ENCODE measurements at places on chromosomes 1 and 21. TPM values are rescaled to one million over a fixed set of nuclear protein-coding genes. Genes with fewer than 3 reads are reported as not detected.

EPHA10 gene
- total RNA-seq, result 0.31 TPM

CYP4A22 gene
- total RNA-seq, result not detected

FCAMR gene
- not detected for total RNA-seq

C1orf94 gene
- total RNA-seq, result 0.70 TPM

BRDT gene
- not detected for total RNA-seq

APOBEC4 gene
- total RNA-seq, result not detected

SLC26A9 gene
- not detected for total RNA-seq

SRSF11 gene
- total RNA-seq, result 175 TPM

BRINP2 gene
- total RNA-seq, result not detected

S100A9 gene
- 1.8 TPM for total RNA-seq

NIBAN1 gene
- 8.8 TPM for total RNA-seq

PTGFR gene
- 0.36 TPM for total RNA-seq

WNT9A gene
- total RNA-seq, result 4.1 TPM

TMEM125 gene
- 0.64 TPM for total RNA-seq

HAX1 gene
- 89.9 TPM for total RNA-seq

CYP4A11 gene
- total RNA-seq, result not detected

PGLYRP3 gene
- not detected for total RNA-seq

RIIAD1 gene
- not detected for total RNA-seq

MYOM3 gene
- 1.0 TPM for total RNA-seq

DDAH1 gene
- 76.7 TPM for total RNA-seq

PRAMEF11 gene
- total RNA-seq, result not detected

ACTA1 gene
- total RNA-seq, result 16.2 TPM

CALML6 gene
- 0.91 TPM for total RNA-seq

NTMT2 gene
- total RNA-seq, result 0.43 TPM
